H9 (cell line): ENCODE measurements at places on chromosomes 4 and X. TPM values are rescaled to one million over a fixed set of nuclear protein-coding genes. Genes with fewer than 3 reads are reported as not detected.

Gene PLP1
- 86.3 and 88.3 TPM in 2 replicates for total RNA-seq

Gene USP17L12
- not detected in 2 replicates for total RNA-seq

Gene RTL3
- not detected in 2 replicates for total RNA-seq

Gene SH3BP2
- 34.1 and 37.6 TPM in 2 replicates for total RNA-seq

Gene NXF3
- total RNA-seq, result not detected in 2 replicates

Gene ADGRG2
- 6.1 and 6.8 TPM in 2 replicates for total RNA-seq

Gene TBC1D8B
- 2.6 TPM in 2 replicates for total RNA-seq

GRCh38 chr4:79603681-79604080, 195.7 kb upstream of the GK2 start:
- DNase-seq, result no peak

DNA sequence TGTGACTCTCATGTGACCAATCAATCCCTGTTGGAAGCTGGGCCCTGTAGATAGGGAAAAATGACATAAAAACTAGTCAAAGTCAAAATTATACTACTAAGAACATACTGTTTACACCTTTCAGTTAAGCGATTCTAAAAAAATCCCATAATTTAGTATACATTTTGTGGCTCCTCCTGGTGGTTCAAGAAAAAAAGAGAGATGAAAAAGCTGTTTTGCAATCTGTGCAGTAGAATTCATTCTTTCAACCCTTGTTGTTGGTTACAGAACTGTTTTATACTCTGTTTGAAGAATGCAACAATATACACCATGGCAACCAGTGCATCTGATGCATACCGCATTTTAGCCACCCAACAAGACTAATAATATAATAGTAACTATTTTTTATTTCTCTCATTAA, 66.8 kb upstream of the ANK2 start:
- no peak for DNase-seq

DNA sequence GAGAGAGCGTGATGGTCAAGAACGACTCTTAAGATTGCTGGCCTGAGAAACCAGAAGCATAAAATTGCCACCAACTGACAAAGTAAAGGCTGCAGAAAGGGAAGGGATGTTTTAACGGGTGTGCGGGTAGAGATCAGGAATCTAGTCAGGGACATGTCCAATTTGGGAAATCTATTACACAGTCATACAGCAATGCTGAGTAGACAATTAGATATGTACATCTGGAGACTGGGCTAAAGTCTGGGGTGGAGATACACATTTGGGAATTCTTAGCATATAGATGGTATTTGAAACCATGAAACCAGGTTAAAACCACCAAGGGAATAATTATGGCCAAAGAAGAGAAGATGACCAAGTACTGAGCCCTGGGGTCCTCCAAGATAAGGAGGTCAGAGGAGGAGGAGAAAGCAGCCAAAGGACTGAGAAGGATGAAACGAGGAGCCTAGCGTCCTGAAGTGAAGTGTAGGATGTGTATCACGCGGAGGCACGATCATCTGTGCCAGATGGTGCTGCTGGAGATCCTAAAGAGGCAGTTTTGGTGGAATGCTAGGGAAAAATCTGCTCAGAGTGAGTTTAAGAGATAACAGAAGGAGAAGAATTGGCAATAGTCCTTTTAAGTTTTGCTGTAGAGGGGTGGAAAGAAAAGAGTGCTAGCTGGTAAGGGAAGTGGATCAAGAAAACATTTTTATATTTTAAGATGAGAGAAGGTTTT, 36.5 kb downstream of the SEC24D start:
- DNase-seq, result no peak

- DNase-seq, result peak; percentile 52
Observed at GRCh38 chrX:41259516-41259915, 74.4 kb upstream of the DDX3X start.

DNA sequence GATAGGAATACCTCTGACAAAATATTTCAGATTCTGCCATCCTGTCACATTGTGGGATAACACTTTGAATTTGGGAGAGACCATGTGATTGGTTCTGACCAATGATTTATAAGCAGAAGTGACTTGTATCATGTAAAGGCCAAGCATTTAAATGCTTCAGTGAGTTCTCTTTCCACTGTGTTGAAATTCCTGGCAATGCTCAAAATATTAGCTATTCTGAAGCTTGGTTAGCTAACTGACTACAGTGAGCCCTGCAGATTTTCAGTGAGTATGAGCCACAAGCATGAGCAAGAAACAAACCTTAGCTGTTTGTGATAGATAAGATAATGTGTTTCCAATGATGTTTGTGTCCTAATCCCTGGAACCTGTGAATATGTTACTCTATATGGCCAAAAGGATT, 562.8 kb upstream of the AADAT start:
- DNase-seq, result no peak

DNA sequence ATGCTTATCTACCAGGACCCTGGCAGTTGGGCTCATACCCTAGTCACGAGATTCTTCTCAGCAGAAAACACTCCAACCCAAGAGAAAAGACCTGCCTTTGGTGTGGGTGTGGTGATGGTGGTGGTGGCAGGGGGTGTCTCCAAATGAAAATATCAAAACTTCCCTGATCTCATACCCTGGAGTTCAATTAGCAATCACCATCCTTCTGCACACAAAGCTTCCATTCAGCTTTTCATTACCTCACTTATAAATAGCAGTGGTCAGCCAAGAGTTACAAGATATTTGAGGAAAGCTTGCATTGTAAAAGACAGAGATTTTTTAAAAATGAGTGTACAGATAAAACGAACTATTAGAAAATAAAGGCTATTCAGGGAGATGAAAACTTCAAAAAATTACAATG, 580.8 kb upstream of the MAGEB2 start:
- no peak for DNase-seq

GRCh38 chr4:743463-744211, 38.0 kb downstream of the PCGF3 start:
- DNase-seq, result no peak

- DNase-seq, result no peak
Observed at GRCh38 chr4:68896749-68897148, 54.9 kb downstream of the UGT2A3 start.

GRCh38 chr4:124097447-124097846, 615.1 kb downstream of the ANKRD50 start:
- no peak for DNase-seq

DNA sequence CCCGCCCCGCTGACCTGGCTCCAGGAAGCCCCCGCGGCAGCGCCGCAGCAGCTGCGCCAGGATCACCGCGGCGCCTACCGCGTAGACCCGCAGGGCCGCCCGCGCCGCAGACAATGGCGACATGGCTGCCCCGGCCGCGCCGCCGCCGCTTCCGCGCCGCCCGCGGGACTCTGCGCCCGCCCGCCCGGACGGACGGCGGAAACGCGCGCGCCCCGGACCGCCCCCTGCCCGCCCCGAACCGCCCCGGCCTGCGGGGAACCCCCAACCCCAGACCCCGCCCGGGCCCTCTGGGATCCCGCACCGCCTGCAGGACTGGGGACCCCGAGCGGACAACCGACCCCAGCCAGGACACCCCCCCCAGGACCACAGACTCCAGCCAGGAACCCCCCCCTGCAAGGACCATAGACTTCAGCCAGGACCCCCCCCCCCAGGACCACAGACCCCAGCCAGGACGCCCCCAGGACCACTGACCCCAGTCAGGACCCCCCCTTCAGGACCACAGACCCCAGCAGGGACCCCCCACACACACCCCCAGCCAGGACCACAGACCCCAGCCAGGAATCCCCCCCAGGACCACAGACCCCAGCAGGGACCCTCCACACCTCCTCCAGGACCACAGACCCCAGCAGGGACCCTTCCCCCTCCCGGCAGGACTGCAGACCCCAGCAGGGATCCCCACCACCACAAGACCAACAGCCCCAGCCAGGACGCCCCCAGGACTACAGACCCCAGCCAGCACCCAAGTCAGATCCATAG, at the start of the genes DHRSX and ZBED1:
DHRSX (minus strand) TSS at position 174 of the 756 bp plus-strand sequence; CDS start at position 123, 51 bp downstream.
ZBED1 (minus strand) TSS at position 174 of the 756 bp plus-strand sequence. CDS start 10,257 bp downstream, outside the sequence.
- no peak for DNase-seq

GRCh38 chr4:185396724-185397385, at the start of gene ANKRD37:
Gene ANKRD37 (plus strand): TSS chr4:185396841. CDS start chr4:185396924, 83 bp downstream.
- peak; percentile 69 for DNase-seq
